IMR-90 (cell line): ENCODE measurements at places on chromosomes 5 and 9. TPM values are rescaled to one million over a fixed set of nuclear protein-coding genes. Genes with fewer than 3 reads are reported as not detected.

DNA sequence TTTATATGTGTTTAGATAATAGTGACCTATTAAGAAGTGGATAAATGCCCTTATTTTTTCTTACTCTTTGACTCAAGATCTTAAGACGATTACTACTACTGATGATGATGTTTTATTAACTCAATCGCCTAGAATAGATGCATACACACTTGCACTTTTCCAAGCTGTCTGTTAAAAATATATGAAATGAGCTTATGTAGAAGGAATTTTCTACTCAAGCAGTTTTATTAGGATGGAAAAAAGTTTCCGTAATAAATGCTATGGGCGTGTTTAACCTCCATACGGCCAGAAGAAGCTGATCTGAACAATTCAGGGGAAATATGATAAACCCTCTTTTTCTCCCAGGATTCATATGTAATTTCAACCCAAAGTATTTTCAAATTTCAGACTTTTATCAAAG lies 455.7 kb upstream of the MPDZ start:
- DNase-seq = no peak

DNA sequence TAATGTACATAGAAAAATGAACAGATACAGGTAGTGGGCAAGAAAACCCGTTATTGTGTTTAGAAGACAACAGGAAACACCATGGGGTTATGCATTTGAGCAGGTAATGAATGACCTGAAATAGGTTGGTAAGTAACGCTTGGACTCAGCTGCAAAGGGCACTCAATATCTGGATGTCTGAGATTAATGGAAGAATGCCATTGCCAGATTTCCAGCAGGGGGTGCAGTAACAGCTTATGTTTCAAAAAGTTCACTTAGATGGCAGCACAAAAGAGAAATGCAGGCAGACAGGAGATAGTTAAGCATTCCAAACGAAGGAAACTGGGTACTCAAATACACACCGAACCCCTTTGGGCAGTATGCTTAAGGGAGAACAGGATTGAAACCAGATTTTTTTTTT lies 285.5 kb upstream of the VLDLR start:
- peak; percentile 1 for DNase-seq

DNA sequence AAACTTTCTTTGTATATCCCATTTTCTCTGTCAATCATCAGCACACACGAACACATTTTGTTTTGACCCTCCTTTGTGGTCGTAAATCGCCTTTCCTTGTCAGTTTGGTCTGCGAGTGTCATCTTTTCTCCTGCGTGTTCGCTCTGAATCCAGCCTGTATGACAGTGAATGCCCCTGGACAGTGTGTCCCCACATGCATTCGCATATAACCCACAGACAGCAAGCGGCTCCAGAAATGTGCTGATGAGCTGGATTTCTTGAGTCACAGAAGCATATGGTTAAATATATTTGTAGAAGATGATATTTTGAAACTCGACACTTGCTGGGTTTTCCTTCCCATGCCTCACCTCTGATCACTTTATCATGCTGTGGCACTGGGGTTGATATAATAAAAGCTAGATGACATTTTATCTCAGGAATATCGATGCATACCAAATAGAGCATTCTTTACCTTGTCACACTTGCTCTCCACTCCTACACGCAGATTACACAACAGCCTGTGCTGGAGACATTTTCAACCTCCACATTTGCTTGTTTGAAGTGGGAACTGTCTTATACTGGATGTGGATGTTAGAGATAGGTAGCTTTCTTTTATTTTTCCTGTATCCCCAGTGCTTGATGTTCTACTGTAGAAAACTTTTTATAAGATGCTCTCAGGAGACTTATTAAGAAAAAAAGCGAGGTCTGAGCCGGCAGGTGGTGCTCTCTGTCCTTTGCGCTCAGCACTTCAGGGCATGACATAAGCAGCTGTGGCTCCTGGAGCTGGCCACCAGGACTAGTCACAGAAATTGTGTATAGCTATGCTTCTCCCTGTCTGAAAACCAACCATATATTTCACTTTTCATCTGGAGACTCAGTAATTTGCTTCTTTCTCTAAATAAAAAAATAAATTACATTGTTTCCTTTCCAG lies 215.1 kb downstream of the SH3GL2 start:
- no peak for DNase-seq

- no peak for DNase-seq
Observed at GRCh38 chr5:57113481-57113880, 60.4 kb upstream of the GPBP1 start.

DNA sequence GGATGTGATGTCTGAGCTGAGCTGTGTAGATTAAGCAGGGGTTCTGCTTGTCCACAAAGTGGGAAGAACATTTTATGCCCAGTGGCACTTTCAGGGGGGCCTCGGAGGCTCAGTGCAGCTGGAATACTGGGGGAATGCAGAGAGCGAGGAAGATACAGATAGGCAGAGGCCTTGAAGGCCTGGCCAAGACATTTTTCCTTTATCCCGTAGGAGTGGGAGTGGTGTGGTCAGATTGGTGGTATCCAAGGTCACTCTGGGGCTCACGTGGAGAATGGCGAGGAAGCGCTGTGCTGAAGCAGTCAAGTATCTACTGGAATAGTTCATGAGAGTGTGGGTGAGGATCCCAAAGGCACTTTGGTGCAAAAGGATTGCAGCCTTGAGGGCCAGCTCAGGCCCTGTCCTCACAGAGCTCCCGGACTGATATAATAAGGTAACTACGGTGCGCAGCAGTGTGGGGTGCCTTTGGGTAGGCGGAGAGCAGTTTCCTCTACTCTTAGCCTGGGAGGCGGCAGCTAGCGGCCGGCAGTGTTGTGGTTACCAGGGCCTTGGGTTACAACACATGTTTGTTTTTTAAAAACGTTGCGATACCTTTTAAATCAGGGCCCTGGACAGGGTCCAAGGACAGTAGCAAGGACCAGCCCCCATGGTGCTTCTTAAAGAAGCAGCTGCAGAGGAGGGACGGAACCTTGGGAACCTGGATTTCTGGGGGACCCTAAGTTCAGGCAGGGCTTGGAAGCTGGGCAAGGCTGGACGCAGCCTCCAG lies 10.8 kb upstream of the CCDC69 start:
- DNase-seq = peak; percentile 41

GRCh38 chr5:76565009-76565408 lies 58.2 kb downstream of the F2RL2 start:
- DNase-seq = no peak

- no peak for DNase-seq
Observed at GRCh38 chr5:107518616-107519015, 152.1 kb downstream of the EFNA5 start.

- DNase-seq = no peak
Observed at GRCh38 chr5:150787656-150788055, 9.1 kb downstream of the SMIM3 start.

- no peak for DNase-seq
Observed at GRCh38 chr9:7988644-7989280, 189.2 kb upstream of the DMAC1 start.

DNA sequence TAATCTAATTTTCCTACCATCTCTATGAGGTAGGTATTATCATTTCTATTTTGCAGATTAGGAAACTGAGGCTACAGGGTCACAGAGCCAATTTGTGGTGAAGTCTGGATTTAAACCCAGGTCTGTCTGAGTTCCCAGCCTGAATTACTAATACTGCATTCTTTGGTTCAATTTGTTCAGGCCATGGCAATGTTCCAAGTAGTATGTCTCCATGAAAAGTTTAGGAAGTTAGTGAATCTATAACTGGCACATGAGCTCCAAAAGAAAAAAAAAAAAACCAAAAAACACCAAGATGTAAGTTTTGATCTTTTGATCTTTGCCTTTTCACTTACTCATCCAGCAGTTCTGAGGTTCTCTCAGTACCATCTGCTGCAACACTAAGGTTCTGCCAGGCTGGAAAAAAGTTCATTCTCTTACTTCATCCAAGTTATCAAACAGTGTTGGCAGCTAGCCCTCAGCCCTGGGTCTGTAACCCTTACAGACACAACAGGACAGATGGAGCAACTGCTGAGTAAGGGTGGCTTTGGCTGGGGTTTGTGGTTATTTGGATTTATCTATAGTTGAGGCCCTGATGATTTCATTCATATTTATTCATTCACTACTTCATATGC lies 4.4 kb upstream of the TMEM268 start:
- DNase-seq = peak; percentile 78

DNA sequence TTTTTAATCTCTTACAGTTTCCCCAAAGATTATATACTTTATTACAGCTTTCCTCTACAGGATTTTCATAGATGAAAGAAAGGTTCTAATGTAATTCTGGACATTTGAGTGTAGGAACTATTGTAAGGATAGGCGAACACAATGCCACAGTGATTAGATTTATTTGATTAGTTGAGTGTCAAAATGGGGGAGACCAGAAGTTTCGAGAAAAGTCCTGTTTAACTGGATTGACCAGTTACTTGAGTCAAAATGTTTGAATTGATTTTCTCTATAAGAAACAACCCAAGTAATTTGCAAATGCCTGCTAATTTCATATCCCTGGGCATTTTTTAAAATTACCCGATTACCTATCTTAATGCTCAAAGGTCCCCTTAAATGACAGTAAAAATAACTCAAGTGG lies 50.6 kb downstream of the SMARCA2 start:
- DNase-seq = no peak

DNA sequence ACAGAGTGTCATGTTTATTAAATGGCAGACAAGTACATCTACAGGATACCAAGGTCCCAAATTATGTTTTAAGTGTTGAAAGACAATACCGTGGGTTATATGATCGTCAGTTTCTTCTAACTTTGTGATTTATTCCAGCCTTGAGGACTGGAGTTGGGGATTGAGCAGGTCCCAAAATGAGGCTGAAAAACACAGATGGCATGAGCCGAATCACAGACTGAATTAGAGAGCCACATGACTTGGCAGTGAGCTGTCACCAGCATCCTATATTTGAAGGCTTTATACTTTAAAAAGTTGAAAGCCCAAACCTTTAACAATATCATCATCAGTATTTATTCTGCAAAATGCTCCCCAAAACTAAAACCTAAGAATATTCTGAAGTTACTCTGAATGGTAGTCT lies 79.4 kb downstream of the ADAMTS16 start:
- DNase-seq = no peak

GRCh38 chr5:174794931-174795672 lies 70.7 kb downstream of the MSX2 start:
- DNase-seq = no peak

DNA sequence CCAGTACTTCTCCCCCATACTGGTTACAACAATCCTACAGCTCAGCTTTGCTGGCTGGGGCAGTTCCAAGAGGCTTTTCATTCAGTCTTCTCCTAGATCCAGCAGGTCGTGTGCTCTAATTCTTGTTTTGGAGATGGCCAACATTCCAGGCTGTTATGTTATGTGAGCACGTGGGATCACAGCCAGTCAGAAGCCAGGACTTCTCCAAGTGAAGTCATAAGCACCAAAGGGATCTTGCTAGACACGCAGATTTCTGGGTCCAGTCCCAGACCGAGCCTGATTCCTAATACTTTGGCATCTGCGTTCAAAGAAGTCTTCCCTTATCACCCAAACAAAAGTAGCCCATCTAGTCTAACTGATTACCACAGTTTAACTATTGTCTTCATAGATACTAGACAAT lies 1.4 kb upstream of the LARP1 start:
- peak; percentile 97 for DNase-seq

DNA sequence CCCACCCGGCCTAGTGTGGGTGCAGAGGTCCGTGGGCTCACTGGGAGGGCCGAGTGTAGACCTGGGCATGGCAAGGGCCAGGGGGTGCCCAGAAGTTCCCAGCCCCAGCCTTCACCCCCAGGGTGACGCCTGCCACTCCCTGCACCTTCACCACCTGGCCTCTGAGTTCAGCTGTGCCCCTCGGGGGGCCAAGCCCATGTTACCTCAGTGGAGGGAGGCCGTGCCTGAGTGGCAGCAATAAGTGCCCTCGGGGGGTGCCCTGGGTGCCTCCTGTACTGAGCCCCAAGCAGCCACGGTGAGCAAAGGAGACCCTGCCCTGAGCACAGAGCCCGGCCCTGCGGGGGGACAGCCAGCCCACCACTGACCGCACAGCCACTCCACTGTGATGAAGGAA lies 10.3 kb upstream of the FCN2 start:
- no peak for DNase-seq

DNA sequence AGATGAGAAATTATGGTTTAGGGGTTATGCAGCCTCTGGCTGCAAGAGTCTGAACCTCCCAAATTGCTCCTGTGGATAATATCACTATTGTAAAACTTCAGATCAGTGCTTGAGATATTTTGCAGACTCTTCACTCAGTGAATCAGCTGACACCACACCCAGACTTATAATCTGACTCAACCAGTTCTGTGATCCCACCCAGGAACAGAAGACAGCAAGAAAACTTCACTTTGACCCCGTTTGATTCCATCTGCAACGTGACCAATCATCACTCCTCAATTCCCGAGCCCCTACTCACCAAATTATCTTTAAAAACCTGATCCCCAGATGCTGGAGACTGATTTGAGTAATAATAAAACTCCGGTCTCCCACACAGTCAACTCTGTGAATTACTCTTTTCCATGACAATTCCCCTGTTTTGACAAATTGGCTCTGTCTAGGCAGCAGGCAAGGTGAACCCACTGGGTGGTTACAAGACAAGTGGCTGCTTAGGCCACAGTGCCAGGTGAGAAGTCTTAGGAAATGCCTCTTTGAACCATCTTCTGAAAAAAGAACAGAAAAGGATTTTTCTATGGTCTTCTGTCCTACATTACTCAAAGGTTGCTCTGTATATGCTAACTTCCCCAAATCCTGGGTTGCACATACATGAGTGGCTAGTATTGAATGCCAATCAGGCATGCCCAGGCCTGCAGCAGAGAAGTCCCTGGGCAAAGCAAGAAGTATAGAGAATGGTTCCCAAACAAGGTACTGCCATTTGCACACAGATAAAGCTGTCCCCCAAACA lies 588.0 kb downstream of the PRELID2 start:
- peak; percentile 39 for DNase-seq

- peak; percentile 54 for DNase-seq
Observed at GRCh38 chr9:70421272-70422180, 7.1 kb upstream of the KLF9 start.

GRCh38 chr5:180332051-180332517 lies 21.1 kb downstream of the GFPT2 start:
- DNase-seq = no peak

- DNase-seq = no peak
Observed at GRCh38 chr9:109242014-109242413, 75.0 kb upstream of the FRRS1L start.

DNA sequence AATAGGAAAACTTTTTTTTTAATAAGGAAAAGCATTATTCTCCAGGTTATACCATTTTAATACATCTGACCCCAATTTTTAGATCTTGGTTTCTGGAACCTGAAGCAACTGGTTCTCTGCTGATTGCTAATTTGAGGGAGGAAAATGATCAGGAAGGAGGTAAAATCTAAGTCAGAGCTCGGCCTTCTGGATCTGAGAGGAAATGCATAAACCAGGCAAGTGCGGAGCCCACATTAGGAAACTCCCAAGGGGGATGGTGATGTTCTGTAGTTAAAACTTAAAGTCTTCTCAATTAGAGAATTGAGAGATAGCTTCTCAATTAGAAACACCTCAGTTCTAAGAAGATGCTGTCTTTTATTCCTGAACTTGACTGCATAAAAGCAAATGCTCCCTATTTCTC lies 113.5 kb downstream of the TSSK1B start:
- DNase-seq = no peak

GRCh38 chr9:81320909-81321482 lies 368.4 kb downstream of the TLE1 start:
- DNase-seq = no peak

PHYHD1 gene
- total RNA-seq = 2.2 and 3.3 TPM in 2 replicates

NR2F1-AS1 gene
- total RNA-seq = 12.5 and 17.8 TPM in 2 replicates

TIGD6 gene
- 6.1 and 6.6 TPM in 2 replicates for total RNA-seq

HSD17B4 gene
- 123 and 154 TPM in 2 replicates for total RNA-seq

FOXD4 gene
- 0.18 TPM in 1 of 2 replicates, not detected in the other for total RNA-seq

SPINK4 gene
- not detected in 2 replicates for total RNA-seq

FBXO4 gene
- 4.1 and 8.3 TPM in 2 replicates for total RNA-seq

NUTM2F gene
- total RNA-seq = not detected in 2 replicates

TMED7 gene
- 75.6 and 173 TPM in 2 replicates for total RNA-seq

SNAPC4 gene
- 2.5 and 3.1 TPM in 2 replicates for total RNA-seq

CATSPER3 gene
- total RNA-seq = under 0.01 TPM in 1 of 2 replicates, not detected in the other
